GM12891 (cell line): ENCODE measurements at places on chromosomes 3 and 15.

DNA sequence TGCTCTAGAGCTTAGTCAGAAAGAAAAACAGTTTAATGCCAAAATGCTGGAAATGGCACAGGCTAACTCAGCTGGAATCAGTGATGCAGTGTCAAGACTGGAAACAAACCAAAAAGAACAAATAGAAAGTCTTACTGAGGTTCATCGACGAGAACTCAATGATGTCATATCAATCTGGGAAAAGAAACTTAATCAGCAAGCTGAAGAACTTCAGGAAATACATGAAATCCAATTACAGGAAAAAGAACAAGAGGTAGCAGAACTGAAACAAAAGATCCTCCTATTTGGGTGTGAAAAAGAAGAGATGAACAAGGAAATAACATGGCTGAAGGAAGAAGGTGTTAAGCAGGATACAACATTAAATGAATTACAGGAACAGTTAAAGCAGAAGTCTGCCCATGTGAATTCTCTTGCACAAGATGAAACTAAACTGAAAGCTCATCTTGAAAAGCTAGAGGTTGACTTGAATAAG, 150.5 kb upstream of the LRRFIP2 start:
- no peak for DNase-seq

- no peak for DNase-seq
Measured at GRCh38 chr15:95176794-95177577, 945.6 kb downstream of the MCTP2 start.

GRCh38 chr3:61894988-61895935, 333.9 kb downstream of the PTPRG start:
- DNase-seq, result peak; percentile 15

GRCh38 chr3:119346076-119346496, 51.9 kb downstream of the ARHGAP31 start:
- DNase-seq, result no peak

GRCh38 chr3:44913868-44914468, 39.6 kb downstream of the TGM4 start:
- peak; percentile 66 for DNase-seq

DNA sequence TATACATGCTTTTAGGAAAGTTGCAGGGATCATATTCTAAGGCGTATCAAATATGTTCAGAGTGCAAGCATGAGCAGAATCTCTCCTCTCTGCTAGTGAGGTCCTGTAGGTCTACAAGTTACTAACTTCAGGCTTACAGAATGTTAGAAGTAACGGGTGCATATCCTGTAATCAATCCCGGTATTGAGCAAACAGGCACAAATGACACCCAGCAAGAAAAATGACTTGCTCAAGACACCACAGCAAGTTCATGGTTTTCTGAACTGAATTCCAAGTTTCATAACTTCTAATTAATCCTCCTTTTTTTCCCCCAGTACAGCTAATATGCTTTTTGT, 353.9 kb upstream of the TPRG1 start:
- DNase-seq, result no peak

- no peak for DNase-seq
Measured at GRCh38 chr15:27538325-27538724, 560.8 kb downstream of the OCA2 start.

- no peak for DNase-seq
Measured at GRCh38 chr15:65829130-65829764, 37.2 kb upstream of the DENND4A start.

GRCh38 chr3:195549931-195550519, 6.9 kb upstream of the PPP1R2 start:
- no peak for DNase-seq

DNA sequence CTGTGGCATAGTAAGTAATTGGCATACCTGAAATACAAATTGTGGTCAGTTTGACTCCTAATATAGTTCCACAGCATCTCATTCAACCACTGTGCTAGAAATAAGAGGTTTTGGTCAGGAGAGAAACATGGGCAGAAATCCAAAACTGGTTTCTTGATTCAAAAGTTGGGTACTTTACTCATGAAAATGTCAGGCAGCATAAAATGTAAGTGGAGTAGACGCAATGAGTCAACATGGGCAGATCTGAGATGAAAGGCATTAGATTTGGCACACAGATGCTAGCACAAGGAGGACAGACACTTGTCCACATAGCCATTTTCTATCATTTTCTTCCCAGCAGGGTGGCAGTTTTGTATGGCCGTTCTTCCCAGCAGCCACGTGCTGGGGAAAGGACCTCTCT, 255.8 kb upstream of the CDIN1 start:
- no peak for DNase-seq

DNA sequence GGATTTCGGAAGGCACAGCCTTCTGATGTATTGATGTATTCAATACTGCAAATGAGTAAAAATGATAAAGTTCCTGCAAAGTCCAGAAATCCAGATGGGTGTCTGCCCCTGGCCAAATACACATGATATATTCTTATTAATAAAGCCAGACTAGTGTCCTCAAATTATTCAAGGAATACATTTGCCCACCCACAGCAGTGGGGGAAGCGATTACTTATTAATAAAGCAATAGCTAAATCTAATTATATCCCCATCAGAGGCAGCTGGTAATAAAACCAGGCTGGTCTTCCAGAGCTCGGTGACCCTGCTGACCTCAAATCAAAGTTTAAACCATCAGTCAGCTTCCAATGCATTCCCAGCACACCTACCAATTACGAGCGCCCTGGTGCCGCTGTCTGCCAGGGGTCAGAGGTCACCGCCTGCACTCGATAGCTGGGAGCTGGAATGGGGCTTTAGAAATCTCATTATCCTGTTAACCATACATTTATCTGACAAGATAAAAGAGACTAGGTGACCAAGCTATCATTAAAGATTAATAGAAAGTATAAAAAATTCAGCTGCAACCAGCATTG, 330.3 kb downstream of the UACA start:
- DNase-seq, result no peak

DNA sequence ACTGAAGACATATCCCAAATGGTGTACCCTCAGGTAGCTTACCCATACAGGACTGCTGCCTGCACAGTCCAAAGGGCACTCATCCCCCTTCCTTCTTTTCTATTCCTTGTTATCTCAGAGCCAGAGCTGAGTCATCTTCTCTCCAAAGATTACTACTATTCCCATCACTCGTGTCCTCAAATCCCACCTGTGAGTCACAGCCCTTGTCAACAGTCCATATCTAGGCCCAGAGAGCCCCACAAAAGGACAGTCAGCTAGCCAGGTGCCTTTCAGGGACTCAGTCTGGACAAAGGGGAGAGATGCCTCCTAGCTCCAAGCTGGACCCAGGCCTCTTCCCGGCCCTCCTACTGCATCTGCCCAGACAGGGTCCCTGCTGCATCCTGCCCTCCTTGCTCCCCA, 11.0 kb downstream of the PARP16 start:
- no peak for DNase-seq

- no peak for DNase-seq
Measured at GRCh38 chr15:77525400-77525811, 104.7 kb downstream of the HMG20A start.

DNA sequence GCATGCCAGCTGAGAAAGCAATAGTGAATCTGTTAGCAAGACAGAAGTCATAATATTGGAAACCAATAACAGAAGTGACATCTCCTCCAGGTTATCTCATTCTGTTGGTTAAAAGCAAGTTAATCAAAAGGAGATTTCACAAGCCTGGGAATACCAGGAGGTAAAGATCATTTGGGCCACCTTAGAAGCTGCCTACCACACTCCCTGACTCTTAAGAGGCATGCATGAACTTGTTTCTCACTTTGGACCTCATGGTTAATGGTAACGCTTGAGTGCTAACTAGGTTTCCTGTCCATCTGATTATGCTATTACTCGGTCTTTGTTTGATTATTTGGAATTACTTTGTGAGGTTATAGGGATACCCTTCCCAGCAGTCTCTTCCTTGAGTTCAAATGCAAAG, 650.8 kb upstream of the SGO1 start:
- no peak for DNase-seq
